ENCODE measurements at places on chromosomes 5 and 9.

GRCh38 chr9:122425087-122425486 lies 52.6 kb downstream of the OR1J1 start:
- DNase-seq, result no peak

GRCh38 chr5:45440466-45440865 lies 255.7 kb downstream of the HCN1 start:
- DNase-seq, result no peak

GRCh38 chr5:126925482-126925881 lies 104.9 kb downstream of the MARCHF3 start:
- DNase-seq, result no peak

DNA sequence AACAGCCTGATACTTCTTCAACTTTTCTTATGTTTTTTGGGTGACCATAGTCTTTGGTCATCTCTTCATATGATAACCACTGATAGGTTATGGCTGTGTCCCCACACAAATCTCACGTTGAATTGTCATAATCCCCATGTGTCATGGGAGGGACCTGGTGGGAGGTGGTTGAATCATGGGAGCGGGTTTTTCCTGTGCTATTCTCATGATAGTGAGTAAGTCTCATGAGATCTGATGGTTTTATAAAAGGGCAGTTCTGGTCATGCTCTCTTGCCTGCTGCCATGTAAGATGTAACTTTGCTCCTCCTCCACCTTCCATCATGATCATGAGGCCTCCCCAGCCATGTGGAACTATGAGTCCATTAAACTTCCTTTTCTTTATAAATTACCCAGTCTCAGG lies 8.7 kb downstream of the RHOBTB3 start:
- peak; percentile 11 for DNase-seq

DNA sequence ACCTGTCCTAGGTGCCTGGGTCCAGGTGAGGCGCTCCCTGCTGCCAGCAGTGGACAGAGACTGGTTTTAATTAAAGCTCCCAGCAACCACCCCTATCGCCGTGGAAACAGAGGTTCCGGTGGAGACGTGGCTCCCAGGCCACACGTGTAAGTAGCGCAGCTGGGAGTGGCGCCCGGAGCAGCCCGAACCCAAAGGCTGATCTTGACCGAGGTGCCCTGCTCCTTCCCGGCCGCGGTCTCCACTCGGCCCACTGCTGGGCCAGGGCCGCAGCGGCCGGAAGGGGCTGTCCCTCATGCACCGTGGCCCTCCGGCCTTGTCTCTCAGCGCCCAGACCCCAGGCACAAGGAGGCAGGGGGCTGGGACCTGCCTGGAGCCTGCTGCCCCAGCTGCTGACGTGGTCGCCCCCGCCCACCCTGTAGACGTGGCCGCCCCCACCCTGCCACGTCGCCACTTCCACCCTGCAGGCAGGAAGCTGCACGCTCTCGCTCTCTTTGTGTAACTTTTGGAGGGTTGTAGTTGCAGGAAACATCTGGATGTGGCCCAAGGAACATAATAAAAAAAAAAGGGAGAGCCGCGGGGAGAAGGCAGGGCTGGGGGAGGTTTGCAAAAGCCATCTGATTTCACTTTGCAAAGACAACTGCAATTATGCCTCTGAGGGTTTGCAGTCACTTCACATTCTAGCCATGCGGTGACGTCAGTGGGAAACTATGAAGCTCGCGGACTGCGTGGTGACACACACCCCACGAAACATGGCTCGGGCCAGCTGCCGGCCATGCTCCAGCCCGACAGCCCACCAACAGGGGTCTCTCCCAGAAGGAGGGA lies 129.9 kb downstream of the RXRA start:
- DNase-seq, result peak; percentile 70

GRCh38 chr9:108913391-108913790 lies 20.5 kb downstream of the ELP1 start:
- no peak for DNase-seq

- no peak for DNase-seq
Measured at GRCh38 chr5:10471677-10472076, 30.0 kb downstream of the ROPN1L start.

DNA sequence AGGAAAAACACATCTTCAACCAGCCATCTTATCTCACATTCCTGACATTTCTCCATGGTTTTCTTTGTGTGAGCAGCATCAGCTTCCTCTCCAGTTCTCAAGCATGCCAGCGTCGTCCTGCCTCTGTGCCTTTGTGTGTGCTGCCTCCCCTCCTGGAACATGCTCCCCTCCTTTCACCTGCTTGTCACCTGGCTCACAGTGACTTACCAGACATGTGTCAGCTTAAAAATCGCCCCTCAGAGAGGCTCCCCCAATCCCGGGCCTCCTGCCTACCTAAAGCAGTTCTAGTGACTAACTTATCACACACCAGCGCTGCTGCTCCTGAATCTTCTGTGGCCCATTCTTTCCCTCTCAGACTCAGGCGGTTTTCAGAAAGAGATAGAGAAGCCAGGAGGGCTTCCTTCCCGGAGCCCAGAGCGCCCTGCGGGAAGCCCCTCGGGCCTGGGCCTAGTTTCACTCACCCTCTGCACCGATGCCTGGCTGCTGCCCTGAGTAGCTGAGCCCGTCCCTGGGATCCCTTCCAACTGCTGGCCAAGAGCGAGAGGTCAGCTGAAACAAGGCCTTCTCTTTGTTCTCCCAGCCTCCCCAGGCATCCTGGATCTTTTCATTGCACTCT lies 51.1 kb upstream of the MVB12B start:
- no peak for DNase-seq

DNA sequence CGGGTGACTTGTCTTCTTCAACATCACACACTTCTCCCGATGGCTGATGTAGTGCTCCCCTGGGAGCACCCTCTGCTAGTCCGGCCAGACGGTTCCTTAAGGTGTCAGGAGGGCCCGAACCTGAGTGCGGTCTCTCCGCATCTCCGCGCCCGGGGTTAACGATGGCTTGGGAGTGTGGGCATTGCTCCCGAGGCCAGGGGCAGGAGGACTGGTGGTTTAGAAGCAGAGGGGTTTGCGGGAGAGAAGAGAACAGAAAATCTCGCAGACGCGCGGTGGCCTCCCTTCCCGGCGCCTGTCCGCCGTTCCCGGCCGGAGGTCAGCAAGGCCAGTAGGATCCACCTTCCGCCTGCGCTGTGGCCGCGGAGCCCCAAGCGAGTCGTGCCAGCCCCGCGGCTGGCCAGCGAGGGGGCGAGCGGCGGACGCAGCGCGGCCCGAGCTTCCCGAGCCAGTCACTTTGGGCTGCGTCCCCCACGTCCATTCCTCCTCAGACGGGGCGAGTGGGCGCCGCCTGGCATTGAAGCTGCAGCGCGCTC lies 700 bp downstream of the CDO1 start:
- no peak for DNase-seq

DNA sequence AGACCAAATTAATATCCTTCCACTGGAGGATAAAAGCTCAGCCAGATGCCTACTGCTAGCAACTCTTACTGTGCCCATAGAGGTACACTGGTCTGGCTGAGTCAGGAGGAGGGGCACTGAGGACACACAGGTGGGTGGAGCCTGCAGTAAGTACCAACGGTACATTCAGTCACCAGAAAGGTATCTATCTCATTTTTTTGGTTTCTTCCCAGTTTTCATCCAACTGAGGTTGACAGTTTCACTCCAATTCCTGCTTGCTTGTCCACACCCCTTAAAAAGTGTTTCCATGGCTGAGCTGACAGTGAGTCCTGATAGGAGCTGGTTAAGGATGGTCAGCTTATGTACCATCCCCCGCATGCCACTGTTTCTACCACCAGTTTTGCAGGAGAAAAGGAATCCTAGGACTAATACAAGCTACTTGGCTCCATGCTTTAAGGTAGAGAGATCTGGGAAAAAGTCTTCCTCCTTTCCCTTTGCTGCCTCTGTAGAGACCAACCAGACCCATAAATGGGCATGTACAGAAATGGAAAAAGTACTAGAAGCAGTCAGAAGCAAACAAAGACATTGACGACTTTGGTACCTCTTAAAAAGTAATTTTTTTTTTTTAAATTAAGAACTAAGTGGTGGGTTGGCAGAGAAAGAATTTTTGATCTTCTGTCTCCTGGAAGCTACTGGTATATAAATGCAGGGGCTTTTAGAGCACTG lies 3.2 kb downstream of the ELL2 start:
- no peak for DNase-seq

GRCh38 chr9:137412431-137412830 lies 10.5 kb downstream of the EXD3 start:
- DNase-seq, result no peak

GRCh38 chr5:154706416-154706815 lies 48.8 kb upstream of the LARP1 start:
- no peak for DNase-seq

GRCh38 chr9:23621188-23621587 lies 204.9 kb downstream of the ELAVL2 start:
- DNase-seq, result no peak

DNA sequence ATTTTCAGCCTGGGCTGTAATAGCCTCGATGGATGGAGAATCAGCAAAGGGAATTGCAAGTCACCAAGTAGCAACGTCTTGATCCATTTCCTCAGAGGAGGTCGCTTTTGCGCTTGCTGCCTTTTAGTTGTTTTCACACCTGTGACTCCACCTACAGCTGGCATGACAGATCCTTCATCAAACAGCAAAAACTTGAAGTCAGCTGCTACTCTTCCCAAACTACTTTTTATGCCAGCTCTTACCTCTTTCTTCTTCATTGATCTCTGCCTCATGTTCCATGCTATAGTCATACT lies 107.7 kb downstream of the MAT2B start:
- DNase-seq, result no peak

- DNase-seq, result no peak
Measured at GRCh38 chr9:15157381-15157780, 149.6 kb downstream of the TTC39B start.

DNA sequence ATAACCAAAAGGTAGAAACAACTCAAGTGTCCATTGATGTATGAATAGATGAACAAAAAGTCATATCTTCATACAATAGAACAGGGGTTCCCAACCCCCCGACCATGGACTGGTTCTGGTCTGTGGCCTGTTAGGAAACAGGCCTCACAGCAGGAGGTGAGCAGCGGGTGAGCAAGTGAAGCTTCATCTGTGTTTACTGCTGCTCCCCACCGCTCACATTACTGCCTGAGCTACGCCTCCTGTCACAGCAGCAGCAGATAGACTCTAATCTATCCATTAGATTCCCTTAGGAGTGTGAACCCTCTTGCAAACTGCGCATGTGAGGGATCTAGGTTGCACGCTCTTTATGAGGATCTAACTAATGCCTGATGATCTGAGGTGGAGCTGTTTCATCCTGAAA lies 478.0 kb downstream of the BRINP1 start:
- no peak for DNase-seq

- no peak for DNase-seq
Measured at GRCh38 chr9:96080364-96080763, 204.9 kb downstream of the ERCC6L2 start.

DNA sequence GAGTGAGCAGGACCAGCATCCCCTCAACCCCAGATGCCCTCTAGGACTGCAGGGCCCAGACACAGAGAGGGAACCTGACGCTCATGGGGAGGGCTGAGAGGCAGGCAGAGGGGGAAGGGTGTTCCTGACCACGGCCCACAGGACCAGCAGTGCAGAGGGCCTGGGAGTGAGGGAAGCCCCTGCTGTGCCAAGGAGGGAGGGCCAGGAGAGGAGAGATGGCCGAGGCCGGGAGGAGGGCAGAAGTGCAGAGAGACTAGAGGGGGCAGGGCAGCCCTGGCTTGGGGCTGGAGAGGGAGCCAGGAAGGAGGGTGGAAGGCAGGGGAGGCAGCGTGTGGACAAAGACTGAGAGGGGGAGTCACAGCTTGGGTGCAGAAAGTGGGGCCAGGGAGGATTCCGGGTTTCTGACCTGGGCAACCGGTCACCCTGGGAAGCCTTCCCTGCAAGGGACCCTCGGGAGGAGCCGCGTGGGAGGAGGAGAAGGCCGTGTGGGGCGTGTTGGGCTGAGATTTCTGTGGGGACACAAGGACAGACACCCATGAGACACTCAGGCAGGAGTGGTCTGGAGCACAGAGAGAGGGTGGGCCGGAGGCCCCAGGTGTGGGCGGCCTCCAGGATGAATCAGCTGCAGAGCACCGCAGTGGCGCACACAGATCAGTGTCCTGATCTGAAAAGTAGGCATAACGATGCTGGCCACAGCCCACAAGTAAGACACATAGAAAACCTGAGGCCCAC lies 117.5 kb downstream of the ADAMTS2 start:
- DNase-seq, result no peak

- no peak for DNase-seq
Measured at GRCh38 chr5:88979244-88979643, 96.3 kb upstream of the MEF2C start.

- peak; percentile 46 for DNase-seq
Measured at GRCh38 chr9:113155911-113156588, 5.2 kb downstream of the SLC31A2 start.

- no peak for DNase-seq
Measured at GRCh38 chr5:134071614-134072207, 42.8 kb upstream of the TCF7 start.

GRCh38 chr5:66573733-66574132 lies 22.5 kb upstream of the MAST4 start:
- no peak for DNase-seq

GRCh38 chr5:69206528-69207190 lies 17.3 kb downstream of the CENPH start:
- DNase-seq, result no peak

GRCh38 chr5:143782588-143783386 lies 29.2 kb upstream of the HMHB1 start:
- no peak for DNase-seq

Measured in stimulated activated CD4-positive, alpha-beta T cell treated with anti-CD3 and anti-CD28 coated beads, Interleukin-4, amount 100 ng/mL, for 24 hours (primary cell).